Lung microvascular endothelial cell (primary cell): ENCODE measurements at places on chromosomes 2 and 18.

DNA sequence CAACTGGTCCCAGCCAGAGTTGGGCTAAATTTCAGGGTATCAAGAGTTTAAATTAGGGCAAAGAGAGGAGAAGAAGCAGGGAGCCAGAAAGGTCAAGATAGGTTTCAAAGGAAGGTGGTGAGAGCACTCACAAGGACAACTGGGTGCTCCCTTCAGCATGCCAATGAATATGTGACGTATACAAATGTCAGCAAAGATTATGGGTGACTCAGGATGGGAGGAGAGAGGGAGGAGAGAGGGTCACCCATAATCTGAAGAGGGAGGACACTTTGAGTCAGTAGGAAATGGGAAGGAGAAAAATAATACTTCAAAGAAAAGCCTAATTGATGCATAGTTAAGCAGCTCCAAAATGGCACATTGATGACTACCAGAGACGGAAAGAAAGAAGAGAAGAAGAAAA is 53.1 kb upstream of the ABCA12 start:
- no peak for DNase-seq

- DNase-seq: no peak
These were observed 447.3 kb downstream of the XIRP2 start for GRCh38 chr2:167335541-167335992.

- no peak for DNase-seq
These were observed 14.7 kb downstream of the HDAC4 start for GRCh38 chr2:239386001-239386670.

GRCh38 chr2:65182570-65182969 is 45.1 kb upstream of the ACTR2 start:
- no peak for DNase-seq

DNA sequence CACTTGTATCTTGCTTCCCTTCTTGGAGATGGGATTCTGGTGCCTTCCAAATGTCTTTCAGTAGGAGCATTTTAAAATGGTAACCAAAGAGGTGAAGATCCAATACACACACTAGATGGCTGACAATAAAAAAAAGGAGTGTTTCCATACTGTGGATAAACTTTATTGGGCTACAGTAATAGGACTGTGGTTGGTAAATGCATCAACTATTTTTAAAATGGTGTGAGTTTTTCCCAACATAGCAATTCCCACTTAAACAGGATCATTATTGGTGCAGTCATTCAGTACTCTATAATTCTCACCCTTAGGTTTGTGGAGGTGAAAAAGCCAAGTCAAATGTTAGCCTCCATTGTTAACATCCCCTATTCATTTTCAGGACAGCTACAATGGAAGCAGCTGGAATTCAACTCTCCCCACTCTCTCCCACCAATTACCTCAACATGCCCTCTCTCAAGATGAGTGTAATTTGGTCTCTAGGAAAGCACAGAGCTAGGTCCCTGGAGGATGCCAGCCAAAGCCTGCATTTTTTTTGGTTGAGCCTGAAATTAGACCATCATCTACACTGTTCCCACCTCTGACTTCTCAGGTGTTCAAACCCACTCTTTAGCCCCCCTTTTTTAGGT is 273.3 kb downstream of the TCF4 start:
- DNase-seq: no peak

DNA sequence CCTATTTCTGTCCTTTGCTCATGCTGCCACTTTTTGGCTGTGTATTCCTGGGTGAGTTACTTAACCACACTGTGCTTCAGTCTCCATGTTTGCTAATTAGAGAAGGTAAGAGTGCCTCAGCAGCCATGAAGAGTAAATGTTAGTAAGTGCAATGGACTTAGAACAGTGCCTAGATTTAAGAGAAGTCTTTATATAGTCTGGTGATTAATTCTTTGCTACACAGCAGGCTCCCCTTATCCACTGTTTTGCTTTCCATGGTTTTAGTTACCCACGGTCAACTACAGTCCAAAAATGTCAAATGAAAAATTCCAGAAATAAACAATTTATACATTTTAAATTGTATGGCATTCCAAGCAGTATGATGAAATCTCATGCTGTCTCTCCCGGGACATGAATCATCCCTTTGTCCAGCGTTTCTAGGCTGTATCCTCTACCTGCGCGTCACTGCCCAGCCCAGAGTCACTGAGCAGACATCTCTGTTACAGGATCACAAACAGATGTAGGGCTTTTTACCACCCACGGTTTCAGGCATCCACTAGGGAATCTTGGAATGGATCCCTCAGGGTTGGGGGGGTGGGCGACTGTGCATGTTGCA is 91.0 kb downstream of the CTIF start:
- DNase-seq: peak; percentile 88

- no peak for DNase-seq
These were observed 220.7 kb downstream of the PRKCE start for GRCh38 chr2:45872211-45872610.

DNA sequence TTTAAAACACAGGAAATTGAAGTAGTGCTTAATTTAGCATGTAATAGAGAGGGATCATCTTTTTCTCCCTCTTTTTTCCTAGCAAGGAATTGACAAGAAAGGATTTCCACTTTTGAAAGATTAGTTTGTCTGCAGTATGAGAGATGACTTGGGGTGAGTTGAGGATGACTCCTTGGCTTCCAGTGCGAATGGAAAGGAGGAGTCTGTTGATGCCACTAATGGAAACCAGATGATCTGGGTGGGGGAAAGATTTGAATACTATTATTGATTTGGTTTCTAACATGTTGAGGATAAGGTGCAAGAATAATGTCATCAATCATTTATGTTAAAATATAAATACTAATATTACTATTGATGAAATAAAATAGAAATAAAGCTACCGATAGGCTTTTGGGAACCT is 205.4 kb downstream of the PPP1R1C start:
- no peak for DNase-seq

DNA sequence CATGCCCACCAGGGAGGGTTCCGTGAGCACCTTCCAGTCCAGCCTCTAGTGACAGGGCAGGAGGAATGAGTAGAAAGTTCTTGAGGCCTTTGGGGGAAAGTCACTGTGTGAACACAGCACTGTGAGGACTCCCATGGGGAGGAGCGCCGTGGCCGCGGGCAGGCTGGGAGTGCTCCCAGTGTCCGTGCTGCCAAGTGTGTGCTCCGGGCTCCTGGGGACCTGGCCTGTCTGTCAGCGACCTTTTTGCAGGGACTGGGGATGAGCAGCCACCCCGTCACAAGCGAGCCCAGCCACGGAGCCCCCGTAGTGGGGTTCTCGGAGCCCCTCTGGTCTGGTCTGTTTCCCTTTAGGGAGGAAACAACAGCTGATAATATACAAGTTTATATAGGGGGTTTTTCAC is 36.8 kb downstream of the PDIA6 start:
- no peak for DNase-seq

DNA sequence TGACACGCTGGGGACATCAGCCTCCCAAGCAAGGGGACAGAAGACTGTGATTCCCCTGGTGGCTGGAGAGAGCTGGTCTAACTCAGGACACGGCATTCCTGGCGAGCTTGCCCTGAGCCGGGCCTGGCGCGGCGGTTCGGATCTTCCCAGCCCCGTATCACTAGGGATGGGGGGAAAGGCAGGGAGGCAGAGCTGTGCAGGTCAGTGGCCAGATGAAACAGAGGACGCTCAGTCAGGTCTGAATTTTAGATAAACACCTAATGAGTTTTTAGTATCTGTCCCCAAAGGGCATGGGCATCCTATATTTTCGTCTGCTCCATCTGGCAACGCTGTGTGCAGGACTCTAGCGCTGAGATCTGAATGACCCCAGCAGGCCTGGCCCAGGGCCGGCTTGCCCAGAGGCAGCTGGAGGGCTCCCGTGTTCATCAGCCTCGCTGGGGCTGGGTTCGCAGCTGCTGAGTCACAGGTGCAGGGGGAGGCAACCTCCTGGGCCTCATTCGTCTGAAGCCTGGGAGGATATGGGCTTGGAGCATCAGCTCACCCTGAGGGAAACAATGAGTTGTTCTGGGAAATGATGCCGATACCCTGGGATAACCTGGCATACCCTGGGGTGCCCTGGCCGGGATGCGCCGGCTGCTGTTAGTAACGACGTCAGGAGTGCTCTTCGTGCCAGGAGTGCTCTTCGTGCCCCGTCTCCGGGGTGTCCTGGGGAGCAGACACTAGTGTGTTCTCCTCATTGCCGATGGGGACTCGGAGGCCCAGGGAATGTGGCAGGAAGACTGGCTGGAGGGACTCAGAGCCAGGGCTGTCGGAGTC is 48.1 kb upstream of the HPCAL1 start:
- no peak for DNase-seq

- DNase-seq: no peak
These were observed 141.2 kb downstream of the LRATD1 start for GRCh38 chr2:14773696-14774095.

GRCh38 chr2:138490673-138491494 is 10.7 kb upstream of the SPOPL start:
- DNase-seq: no peak

DNA sequence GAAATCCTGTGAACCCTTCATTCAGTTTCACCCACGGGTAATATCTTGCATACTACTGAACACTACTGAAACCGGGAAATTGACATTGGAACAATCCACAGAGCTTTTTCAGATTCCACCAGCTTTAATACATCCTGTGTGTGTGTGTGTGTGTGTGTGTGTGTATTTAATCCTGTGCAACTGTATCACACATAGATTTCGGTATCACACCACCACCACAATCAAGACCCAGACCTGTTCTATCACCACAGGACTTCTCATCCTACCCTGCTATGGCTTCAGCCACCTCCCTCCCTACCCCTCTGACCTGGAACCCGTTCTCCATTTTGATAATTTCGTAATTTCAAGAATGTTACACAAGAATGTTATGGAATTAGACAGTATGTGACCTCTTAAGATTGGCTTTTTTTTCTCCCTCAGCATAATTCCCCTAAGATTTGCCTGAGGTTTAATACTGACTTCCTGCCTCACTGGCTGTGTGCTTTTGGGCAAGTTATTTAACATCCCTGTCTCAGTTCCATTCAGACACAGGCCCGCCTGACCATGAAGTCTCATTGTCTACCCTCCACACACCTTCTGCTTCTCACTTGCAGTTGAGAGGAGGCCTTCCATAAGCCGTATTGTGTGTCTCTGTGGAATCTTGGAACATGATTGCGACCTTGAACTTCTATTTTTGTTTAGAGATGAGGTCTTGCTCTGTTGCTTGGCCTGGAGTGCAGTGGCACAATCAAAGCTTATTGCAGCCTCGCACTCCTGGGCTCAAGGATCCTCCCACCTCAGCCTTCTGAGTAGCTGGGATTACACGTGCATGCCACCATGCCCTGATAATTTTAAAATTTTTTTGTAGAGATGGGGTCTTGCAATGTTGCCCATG is 14.4 kb upstream of the TMEM131 start:
- DNase-seq: no peak

- no peak for DNase-seq
These were observed 690.9 kb upstream of the TMEFF2 start for GRCh38 chr2:192885569-192886160.

- DNase-seq: peak; percentile 58
These were observed 70.6 kb upstream of the CAVIN2 start for GRCh38 chr2:191917430-191917881.

DNA sequence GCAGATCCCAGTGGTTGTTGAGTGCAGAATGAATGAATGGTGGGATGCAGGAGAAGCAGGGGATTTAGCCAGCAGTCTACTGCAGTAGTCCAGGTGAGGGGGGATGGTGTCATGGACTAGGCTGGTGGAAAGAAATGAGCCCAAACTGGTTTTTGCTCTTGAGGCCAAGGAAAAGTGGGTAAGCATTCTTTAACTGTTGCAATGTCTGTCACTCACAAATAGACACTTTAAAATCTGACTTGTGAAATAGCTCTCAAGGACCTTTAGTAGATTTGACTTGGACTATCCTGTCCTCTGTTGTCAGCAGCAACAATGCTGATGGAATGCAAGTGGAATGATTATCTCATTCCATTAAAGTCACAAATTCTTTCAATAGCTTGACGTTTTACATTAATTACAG is 37.5 kb upstream of the STK17B start:
- DNase-seq: no peak

DNA sequence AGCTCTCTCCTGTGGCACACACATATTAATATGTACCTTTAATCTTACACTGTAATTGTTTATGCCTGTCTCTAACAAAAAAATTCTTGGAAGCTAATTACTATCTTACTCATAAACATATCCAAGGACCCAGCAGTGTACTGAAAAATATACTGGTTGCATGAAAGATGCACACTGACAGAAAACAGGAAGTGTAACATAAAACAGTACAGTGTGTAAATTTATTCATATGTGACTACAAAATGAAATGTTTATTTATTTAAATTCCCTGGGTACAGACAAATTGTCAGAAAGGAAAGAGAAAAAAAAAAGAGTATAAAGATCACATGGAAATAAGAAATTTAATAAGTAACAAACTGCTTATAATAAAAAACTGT is 28.5 kb downstream of the TMEM131 start:
- DNase-seq: no peak

- no peak for DNase-seq
These were observed 43.5 kb downstream of the DHRS9 start for GRCh38 chr2:169112841-169113240.

DNA sequence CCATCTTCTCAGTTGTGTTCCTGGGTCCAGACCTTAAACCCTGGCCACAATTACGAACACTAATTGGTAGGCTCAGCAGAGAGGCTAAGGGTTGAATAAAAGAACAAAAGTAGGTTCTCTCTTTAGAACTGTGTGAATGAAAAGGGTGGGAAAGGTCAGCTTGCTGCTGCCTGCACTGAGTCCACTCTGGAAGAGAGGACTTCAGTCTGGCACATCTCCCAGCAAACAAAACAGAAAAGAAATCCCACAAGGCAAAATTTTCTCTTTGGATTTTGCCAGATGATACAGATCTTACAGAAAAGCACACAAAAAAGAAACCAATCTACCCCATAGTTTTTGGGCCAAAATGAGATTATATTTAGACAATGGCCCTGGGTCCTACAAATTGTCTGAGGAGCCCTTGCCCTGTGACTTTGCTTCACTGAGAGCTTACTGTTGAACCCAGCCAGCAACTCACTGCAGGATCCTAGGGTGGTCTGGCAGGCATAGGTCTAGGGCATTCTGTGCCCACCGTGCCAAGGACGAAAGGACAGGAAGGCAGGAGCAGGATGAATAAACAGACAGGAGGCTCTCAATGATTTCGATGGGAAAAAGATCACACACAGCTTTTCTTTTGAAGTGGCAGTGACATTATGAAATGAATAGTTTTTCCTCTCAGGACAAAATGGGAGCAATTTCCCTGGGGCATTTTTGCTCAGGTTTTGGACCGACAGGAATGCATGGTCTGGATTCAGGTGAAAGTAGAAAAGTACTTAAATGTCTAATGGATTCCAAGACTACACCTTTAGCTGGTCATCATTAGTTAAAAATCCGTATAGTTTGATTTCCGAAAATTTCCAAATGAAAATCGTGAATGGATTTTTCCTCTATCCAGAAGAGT is 68.4 kb upstream of the STAM2 start:
- peak; percentile 62 for DNase-seq
